ENCODE measurements at places on chromosomes 13 and 19.
A peak's percentile ranks its signal among the peaks of the same experiment; 100 is the strongest.

GRCh38 chr13:101115762-101116171 lies 300.5 kb downstream of the NALCN start:
- DNase-seq: no peak

DNA sequence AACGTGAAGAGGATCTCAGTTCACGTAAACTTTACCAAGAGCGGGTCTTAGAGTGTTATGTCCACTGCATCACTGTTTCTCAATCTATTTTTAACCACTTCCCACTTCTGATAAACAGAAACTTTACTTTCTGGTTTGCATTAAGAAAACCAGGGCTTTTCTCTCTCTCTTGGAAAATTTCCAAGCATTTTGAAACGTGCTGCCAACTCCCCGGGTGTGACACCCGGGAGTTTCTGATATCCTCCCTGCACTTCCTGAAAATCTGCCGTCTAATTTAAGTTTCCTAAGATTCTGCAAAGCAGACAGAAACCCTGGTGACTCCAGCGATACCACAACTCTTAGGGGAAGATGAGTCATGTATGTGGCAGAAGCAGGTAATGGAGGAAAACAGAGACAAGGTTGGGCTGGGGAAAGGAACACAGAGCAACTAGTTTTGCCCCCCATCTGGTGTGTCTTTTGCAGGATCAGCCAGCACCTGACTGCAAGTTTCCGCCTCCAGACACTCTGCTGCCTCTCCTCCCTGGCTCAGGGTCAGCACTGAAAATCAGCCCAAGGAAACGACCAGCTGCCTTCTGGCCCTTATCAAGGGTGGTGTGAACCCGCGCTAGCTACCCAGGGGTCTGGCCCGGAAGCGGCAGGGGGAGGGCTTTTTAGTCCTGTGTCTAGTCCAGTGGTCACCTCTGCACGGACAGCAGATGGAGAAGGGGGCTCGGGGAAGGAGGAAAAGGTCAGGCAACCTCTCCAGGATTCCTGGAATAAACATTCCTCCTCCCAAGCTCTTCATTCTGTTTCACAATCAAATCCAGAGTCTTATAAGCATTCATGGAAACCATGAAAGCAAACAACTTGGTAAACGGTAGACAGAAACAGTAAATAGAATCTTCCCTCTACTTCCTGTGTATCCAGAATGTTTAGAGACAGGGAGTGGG lies 11.3 kb upstream of the FFAR2 start:
- DNase-seq: peak; percentile 42

DNA sequence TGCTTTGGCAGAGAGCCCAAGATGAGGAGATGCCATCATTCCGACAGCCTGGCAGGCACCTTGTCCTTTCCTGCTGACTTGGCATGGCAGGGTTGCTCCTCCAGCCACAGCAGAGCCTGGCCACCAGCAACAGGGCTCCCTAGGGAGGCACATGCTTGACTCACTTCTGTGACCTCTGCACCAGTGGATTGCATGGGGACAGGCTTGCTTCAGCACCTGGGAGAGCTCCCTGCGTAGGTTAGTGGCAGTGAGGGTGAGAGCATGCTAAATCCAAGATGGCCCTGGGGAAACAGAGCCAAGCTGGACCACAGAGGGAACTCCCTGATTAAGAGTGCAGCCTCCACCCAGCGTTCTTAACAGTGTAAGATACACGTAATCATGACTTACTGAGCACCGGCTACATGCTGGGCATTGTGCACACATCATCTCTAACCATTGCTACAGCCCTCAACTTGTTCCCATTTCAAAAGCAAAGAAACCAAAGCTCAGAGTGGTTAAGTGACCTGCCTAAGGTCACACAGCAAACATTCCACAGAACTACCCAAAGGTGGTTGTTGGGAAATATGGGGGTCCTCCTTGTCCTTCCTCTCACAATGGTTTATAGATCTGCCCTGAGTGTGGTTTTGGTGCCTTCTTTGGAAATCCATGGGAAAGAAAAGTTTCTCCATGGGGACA lies 116.6 kb upstream of the UQCRFS1 start:
- no peak for DNase-seq

DNA sequence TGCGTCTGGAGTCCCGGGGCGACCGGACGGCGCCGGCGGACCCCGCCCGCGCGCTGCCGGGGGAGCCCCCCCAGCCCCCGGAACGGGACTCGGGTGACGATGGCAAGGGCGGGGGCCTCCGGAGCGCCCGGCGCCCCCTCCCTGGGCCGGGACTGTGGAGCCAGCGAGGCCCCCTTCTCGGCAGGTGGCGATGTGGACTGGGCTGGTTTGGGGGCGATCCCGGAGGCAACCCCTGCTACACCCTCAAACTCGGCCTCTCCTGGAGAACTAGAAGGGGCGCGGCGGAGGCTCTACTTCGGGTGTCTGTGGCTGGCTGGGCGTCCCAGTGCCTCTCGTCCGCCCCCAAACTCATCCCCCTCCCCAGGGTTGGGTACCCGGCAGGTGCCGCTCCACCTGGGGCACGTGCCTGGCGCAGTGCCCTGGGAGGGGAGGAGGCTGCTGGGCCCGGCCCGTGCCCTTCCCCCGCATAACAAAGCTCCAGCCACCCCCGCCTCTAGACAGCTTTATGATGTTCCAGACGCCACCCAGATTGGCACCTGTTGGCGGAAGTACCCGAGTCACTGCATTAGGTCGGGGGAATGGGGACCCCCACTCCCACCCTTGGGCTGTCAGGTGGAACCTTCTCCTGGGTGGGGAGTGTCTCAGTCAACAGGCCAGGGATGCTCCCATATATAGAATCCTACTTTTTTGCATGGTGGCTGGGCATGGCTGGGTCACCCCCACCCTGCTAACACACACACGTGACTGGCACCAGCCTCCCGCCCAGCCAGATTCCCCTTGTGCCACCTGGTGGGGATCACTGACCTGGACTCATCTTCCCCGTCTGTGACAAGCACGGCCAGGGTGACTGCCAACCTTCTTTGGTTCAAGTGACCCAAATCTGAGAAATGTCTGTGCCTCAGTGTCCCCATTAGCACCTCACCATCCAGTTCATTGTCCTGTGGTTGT lies 722 bp downstream of the PKN1 start:
- peak; percentile 43 for DNase-seq

- DNase-seq: no peak
Observed at GRCh38 chr19:2199215-2199614, 35.5 kb downstream of the DOT1L start.

DNA sequence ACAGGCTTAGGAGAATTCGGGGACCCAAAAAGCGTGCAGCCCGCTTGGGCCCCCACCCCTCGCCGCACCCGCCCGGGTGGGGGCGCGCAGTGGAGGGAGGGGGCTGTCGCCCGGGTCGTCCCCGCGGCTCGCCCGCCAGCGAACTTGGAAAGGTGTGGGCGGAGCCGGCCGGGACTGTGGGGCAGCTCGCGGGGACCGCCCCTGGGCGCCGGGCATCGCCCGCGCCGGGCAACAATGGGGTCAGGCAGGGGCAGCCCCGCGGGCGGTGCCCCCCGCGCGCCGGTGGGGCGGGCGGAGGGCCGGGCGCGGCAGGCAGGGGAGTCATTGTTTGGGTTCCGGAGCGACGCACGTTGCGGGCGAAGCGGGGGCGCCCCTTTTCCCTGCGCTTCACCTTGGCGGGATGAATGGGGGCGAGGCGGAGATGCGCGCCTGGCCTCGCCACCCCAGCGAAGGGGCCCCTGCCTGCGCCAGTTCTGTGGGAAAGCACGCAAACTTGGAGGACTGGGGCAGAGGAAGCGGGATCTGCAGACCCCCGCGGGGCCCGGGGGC lies 647 bp upstream of the KLF12 start:
- DNase-seq: peak; percentile 68

- DNase-seq: no peak
Observed at GRCh38 chr19:13843104-13843921, 33.6 kb upstream of the NANOS3 start.

- peak; percentile 72 for DNase-seq
Observed at GRCh38 chr19:18173572-18174288, at the start of gene IFI30. TSS of gene IFI30 (plus strand) at chr19:18173813. CDS start at chr19:18173842, 29 bp downstream.

DNA sequence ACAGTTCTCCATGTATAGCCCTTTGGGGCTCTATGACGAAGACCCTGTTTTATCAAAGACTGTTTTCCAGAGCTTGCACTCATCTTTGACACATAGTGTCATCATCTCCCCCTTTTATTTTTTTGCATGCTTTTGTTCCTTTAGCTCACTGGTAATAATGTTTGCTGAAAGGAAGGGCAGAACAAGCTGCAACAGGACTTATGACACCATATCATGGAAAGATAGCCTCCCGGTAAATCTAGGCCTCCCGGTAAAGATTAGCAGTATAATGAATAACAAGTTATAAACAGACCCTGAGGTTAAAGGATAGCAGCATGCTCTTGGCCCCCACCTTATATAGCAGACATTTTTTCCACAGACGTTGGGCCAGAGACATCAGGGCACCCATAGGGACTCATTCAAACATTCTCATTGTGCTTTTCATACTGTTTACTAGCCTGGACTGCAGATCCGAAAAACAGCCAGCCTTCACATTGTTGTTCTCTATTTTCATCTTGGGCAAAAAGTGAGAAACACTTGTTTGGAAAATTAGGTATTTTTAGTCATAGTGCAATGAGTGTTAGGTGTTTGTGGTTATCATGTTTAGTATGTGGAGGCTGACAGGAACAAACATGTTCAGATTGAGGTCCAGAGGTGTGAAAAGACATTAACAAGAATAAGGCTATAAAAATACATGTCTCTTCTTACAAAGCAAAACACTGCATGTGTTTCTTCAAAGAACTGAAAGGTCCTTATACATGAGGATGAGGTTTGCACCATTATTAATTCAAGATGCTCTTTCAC lies 136.9 kb upstream of the SPRY2 start:
- no peak for DNase-seq

GRCh38 chr19:33737681-33738371 lies 58.8 kb upstream of the KCTD15 start:
- DNase-seq: no peak

DNA sequence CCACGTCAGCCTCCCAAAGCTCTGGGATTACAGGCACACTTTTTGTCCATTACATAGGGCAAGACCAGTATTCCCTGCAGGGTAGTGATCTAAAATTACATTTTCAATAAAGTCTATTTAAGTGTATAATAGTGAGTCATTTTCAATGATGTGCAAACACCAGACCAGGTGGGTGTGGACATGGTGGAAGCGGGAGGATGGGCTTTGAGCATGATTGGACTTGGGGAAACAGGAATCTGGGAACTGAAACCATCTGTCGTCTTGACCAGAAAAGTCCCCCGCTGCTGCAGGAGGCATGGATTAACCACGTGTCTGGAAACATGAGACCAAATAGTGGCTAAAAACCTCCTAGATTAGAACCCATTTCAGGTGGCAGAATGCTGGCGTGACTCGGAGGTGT lies 4.9 kb downstream of the FXYD3 start:
- DNase-seq: no peak

GRCh38 chr13:111859354-111860230 lies 207.4 kb upstream of the SOX1 start:
- no peak for DNase-seq

GRCh38 chr19:5808120-5808816 lies 3.4 kb downstream of the NRTN start:
- DNase-seq: no peak
